ENCODE measurements at places on chromosomes 6 and 20.

GRCh38 chr6:13586603-13587542, 12.5 kb downstream of the SIRT5 start:
- no peak for DNase-seq

DNA sequence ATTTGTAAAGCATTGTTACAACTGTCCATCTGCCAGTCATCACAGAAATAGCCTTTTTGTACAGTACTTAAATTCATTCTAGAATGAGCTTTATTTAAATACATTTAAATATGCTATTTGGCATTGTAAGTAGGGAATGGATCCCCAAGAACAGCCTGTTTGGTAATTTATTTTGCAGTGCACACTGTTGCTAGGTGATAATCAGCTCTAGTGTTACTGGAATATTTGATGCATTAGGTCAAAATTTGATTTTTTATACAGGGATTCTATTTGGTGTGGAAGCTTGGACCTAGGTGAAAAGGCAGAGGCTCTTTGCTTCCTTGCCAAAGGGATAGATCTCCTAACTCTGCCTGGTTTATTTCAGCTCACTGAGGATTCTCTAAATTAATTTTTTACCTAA, 593.7 kb downstream of the EPM2A start:
- DNase-seq: no peak

GRCh38 chr20:29409833-29410805, 1847.3 kb upstream of the DEFB115 start:
- DNase-seq: peak; percentile 18

GRCh38 chr6:154382740-154383139, 26.1 kb upstream of the IPCEF1 start:
- DNase-seq: no peak

DNA sequence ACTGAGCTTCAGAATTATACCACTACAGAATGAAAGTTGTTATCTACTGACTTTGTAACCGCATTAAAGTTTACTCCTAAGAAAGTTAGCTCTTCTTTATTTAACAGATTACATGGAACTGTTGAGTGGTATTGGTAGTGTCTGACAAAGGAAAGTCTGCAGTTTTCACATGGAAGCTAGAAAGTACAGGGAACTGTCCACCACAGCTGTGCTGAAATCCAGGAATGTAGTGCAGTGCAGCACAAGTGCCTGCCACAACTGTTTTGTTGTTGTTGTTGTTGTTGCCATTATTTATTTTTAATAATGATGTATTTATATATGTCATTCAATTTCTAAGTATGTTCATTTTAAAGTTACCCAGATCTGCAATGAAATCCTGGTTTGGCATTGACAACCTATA, 464.9 kb downstream of the TBC1D32 start:
- no peak for DNase-seq

DNA sequence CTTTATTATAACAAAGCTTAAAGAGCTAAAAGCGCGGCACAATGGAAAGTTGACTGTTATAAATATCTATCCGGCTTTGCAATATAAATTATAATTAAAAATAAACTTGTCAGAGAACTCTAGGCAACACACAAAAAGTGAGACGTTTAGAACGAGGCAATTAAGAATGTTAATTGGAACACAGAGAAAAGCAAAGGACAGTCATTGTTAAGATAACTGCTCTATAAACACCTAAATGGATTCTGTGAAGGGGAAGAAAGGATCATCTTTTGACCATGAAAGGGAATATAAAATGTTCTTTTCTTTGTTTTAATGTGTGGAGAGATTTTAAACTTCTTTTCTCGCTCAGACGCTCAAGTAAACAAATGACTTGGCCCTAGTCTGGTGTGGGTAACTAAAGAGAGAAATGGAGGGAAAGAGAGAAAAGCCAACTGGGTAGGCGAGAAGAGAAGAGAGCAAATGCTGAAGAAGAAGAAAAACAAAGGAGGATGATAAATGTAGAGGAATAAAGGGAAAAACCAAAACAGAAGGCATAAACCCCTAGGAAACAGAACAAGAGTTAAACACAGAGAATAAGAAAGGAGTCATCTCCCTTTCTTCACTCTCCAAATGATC, 9.3 kb upstream of the SALL4 start:
- DNase-seq: no peak

DNA sequence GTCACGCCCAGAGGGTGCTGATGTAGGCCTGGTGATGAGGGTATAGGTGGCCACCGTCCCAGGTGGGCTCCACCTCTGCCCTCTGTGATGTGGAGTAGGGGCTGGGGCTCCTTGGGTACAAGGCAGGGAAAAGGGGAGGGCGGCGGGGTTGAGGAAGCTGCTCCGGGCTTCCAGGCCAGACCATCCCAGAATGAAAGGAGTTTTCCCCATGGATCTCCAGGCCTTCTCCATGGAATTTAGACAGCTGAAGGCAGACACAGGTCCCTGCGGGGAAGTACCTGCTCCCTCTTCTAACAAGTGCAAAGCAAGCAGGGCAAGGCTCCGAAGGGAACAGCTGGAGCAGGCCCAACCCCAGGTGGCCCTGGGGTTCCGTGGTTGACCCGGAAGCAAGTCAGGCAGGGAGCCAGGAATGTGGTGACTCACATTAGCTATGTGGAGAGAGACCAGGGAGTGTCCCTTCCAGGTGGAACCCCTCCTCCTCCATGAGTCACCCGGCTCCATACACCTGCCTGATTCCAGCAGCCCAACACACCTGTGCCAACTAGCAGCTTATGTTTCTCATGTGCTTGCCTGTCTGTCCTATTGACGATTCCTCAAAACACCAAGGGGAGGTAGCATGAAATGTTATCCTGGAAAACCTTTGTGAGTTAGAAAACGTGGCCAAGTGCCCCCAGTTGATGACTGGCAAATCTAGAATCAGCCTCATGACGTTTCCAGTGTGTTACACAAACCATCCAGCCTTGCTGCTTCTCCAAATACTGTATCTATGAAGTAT, 59.7 kb upstream of the SNX9 start:
- DNase-seq: peak; percentile 59

GRCh38 chr6:63572044-63572746, at the start of the genes LOC128125822 and PTP4A1:
LOC128125822 (plus strand) TSS chr6:63572480.
PTP4A1 (plus strand) TSS chr6:63572480; CDS start chr6:63576881, 4,401 bp downstream.
- DNase-seq: peak; percentile 87

DNA sequence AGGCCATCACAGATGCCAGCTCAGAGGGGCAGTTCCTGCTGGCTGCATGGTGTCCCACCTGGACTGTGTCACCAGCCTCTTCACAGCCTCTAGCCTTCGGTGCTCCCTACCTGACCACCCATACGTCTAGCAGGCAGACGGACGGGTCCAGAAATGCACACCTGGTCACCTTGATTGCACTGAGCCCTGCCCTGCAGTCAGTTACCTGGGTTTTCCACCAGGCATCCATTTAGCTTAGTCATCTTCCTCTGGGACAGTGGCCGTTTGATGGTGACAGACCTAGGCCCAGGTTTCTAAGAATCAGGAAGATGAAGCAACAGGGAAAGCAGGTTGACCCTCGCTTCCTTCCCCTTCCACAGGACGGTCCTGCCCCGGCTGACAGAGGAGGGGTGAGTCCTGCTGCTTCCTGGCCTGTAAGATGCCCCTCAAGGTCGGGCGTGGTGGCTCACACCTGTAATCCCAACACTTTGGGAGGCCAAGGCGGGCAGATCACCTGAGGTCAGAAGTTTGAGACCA, 9.8 kb upstream of the BPI start:
- no peak for DNase-seq

DNA sequence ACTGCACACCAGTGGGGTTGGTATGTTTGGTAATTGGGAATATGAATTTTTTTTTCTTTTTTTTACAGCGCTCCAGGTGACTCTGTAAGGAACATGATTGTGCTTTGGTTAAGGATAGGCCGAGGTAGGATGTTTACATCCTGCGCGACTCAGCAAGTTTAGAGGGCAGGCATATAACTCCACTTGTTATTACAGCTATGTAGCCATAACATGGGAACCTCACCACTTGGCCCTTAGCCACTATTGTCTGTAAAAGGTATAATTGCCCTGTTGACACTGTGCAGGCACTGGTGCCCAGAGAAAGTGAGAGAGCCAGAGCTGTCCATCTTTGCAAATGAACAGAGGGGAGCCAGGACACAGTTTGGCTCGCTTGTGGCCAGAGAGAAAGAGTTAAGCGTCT, 172.9 kb downstream of the MCHR2 start:
- peak; percentile 18 for DNase-seq

DNA sequence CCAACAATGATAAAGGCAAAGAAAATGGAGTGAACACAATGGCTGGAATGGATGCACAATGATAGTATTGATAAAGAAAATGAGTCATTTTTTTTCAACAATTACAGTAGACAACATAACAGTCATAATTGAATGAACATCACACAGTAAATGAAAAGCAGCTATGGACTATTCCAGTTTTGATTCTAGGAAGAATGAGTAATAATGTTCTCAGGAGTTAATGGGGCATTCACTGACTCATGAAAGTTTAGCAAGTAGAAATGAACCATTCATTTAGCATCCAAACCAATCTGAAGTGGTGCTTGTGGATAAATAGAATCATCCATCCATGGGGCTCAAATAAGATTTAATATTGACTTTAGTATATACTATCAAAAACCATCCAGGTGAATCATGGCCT, 1029.5 kb upstream of the GJE1 start:
- no peak for DNase-seq

- DNase-seq: no peak
These were observed 10.8 kb upstream of the EEF1E1 start for GRCh38 chr6:8113131-8113654.

GRCh38 chr20:61696181-61696735, 369.4 kb downstream of the TAF4 start:
- DNase-seq: no peak

GRCh38 chr20:44071526-44072111, 115.4 kb downstream of the JPH2 start:
- no peak for DNase-seq

GRCh38 chr6:134123666-134124208, 71.3 kb upstream of the SLC2A12 start:
- peak; percentile 36 for DNase-seq

DNA sequence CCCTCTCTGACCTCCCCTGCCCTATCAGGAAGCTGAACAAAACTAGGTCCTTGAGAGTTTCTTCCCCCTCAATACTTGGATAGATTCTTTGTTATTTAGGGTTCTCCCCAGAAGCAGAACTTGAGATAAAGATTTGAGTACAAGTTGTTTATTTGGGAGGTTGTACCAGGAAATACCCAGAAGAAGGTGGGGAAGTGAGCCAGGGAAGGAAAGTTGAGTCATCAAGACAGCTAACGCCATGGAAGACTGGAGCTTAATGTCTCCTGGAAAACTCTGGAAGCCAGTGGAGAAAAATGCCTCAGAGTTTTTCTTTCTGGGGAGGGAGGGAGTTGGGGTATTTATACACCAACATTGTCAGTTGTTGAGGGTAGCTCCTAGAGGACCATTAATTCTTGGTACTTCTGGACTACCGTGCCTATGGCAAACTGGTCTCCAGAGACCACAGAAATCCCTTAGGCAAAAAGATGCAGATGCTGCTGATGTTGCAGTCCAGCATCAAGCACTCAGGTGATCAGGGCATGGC, 102.6 kb upstream of the ZFP64 start:
- DNase-seq: no peak

- no peak for DNase-seq
These were observed 367.7 kb downstream of the KIF16B start for GRCh38 chr20:16205507-16205906.

DNA sequence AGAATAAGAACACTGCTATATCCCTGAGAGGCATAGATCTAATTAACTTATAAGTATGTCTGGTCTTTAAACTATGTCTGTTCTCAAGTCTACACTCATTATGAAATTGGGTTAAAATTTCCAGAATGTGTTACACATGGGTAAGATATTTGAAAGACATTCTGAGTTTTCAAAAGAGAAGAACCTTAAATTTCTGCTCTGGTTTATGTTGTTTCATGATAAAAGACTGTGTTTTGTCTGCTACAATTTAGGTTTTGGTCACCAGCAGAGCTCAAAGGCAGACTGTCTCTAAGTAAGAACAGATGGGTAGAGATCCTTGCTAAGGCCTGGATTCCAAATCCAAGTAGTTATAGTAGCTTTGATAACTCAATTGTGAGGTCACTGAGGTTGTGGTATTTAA, 6.0 kb downstream of the STMND1 start:
- DNase-seq: no peak

DNA sequence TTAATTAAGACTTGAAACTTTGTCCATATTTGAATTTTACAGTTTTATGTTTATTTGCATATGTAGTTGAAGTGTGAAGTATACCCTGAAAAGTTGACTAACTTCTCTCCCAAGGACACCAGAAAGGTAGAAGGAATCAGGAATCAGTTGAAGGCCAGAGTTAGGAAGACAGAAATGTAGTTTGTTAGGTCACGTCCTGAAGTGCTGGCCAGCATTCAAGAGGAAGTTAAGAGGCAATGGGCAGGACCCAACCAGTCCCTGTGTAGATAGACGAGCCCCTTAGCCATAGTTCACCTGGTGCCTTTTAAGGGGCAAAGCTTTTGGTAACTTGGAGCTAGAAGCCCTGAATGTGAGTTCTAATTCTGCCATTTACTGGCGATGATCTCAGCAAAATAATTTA, 250.4 kb upstream of the KCNQ5 start:
- no peak for DNase-seq

All from SHP77 (cell line).